ENCODE measurements at places on chromosomes 3 and 15.

DNA sequence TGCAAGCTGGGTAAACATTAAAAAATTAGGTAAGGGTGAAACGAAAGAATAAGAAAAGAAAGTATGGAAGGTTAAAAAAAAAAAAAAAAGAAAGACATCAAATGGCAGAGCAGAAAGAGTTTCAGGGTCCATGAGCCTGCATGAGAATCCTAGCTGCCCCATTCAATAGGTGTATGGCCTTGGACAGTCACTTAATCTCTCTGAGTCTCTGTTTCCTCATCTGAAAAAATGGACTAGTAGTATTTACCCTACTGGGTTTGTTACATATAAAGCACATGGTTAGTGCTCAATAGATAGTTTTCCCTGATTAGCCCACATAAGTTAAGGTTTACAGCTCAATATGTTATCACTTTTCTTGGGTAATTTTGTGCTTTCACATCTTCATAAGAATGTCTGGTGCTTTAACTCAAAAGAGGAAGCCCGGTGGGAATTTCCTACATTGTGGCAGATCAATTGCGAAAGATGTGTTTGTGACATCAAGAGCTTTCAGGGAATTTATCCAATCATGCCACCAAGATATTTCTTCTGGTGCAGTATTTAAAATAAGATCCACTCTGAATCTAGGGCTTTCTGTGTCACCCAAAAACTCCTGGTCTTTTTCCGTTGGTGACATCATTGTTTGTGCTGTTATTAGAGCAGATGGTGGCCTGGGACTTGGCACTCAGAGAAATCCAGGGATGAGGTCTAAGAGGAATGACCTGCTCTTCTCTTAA lies 57.2 kb upstream of the UBE2E1 start:
- no peak for DNase-seq

- no peak for DNase-seq
Measured at GRCh38 chr3:101148001-101148400, 154.8 kb upstream of the ABI3BP start.

DNA sequence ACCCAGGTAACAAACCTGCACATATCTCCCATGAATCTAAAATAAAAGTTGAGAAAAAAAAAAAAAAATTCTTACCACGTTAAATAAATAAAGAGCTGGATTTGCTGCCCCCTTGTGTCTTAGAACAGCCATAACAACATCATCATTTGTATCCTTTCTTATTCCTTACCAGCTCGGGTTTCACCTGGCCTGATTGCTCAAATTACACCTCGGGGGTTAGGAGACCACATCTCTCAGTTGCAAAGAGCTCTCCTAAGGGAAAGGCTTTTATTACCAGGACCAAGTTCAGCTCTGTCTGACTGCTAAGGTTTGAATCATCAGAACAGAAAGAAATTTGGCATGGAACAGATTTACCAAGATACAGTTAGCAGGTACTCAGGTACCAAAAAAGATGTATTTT lies 25.8 kb upstream of the RPL39L start:
- no peak for DNase-seq

- no peak for DNase-seq
Measured at GRCh38 chr3:171890398-171890797, 47.2 kb downstream of the TMEM212 start.

DNA sequence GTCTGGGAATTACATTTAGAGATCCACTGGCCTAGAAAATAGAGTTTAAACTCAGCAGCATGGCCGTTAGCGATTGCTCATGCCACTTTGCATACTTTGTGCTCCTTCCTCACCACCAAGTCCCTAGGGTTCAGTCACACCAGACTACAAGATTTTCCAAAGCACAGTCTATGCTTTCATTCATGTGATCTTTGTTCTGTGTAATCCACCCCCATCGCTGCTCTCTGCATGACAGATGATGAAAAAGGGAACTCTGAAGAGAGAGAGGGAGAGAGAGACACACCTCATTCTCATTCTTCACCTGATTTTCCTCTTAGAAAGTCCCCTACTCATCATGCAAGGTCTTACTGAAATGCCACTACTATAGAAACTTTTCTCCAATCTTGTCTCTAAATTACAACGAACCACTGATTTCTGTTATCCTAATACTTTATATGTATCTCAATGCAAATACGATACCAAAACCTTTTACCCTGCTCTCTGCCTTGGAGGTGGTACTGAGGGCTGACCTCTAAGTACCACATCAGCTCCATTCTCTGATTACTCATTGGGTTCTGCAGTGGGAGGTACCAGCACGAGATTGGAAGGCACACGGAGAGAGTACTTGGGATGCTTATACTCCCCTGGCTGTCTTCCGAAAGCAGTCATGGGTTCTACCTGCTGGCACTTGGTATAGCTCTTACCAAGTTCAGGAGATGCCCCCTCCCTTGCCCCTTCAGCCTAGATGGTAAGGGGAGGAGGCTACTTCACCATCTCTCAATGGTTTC lies 1.1 kb upstream of the PARP15 start:
- no peak for DNase-seq

- DNase-seq = no peak
Measured at GRCh38 chr3:4071481-4072184, 231.5 kb upstream of the SETMAR start.

DNA sequence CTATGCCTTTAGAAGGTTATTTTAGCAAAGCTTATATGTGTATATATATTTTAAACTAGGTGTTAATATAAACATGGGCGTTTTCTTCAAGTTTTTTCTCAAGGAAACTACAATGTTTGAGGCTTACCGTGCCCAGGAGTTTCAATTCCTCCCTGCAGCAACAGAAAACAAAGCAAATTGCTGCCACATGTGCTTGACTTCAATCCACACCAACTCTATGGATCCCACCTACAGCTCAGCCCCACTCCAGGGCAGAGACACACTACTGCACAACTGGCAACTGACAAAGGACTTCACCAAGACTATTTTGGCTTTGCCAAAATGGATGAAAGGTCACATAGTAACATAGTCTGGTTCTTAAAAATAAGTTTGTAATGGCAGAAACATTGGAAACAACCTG lies 346.6 kb downstream of the ERC2 start:
- DNase-seq = no peak

- DNase-seq = peak; percentile 45
Measured at GRCh38 chr3:141243271-141243707, 11.7 kb downstream of the PXYLP1 start.

GRCh38 chr3:12545473-12545791 lies at the start of gene MKRN2OS:
Gene MKRN2OS, minus strand, starts transcription at chr3:12545499. Its CDS starts 35 bp downstream, at chr3:12545464.
- no peak for DNase-seq

DNA sequence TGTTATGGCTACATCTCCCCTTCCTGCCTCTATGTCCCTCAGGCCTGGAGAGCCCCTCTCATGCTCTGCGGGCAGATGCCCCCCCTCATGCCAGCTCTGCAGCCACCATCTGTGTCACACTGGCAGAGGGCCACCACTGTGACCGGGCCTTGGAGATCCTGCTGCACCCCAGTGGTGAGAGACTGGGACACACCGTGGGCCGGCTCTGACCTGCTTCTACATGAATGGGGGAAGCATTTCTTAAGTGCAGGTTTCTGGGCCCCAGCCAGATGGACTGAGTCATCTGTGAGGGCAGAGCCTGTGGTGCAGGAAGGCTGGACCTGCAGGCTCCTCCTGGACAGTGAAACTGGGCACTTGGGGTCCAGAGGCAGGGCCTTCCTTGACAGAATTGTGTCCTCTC lies 4.8 kb downstream of the VWA5B2 start:
- no peak for DNase-seq

DNA sequence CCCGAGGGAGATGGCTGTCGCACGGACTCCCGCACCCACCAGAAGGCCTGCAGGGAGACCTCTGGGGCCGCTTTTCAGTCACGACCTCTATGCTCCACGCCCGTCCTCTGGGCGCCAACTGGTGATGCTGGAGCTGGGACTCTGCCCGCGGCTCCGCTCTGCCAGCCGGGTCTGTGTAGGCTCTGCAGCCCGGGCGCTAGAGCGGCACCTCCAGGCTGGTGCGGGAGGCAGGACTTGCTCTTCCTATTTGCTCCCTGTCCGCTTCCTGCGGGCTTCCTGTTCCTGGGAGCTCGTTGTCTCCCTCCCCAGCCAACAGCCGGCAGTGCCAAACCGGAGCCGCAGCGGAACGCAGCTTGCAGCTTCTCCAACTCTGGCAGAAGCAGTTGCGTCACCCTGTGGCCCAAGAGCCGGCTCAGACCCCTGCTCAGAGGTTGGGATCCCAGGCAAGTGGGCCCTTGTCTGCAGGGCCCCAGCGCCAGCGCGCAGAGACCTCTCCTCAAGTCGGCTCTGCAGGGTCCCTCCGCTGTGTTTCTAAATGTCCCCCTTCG lies 285.9 kb downstream of the XXYLT1 start:
- no peak for DNase-seq

GRCh38 chr3:58661836-58662420 lies 4.6 kb downstream of the FAM3D start:
- no peak for DNase-seq

- no peak for DNase-seq
Measured at GRCh38 chr15:43211224-43211735, 9.5 kb downstream of the EPB42 start.

DNA sequence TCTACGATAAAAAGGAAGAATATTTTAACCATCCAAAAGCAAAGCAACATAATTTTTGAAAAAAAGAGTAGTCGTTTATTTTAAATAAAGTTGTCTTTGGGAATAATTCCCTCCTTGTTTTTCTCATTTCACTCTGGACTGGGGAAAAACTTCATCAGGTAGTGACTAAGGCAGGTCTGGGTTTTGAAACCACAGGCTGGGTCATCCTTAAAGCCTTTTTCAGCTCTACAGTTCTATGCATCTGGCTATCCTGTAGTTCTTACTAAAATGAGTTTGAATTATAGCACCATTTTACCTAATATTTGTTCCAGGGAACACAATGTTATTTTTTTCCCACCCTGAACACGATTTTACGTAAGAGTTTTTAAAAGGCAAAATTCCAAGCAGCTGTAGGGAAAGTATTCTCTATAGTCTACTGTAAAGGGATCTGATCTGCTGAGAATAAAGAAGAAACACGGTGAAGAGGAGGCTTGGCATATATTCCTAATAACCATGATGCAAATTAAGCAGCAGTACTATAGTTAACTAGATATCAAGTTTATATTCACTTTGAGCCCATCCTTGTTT lies 107.7 kb downstream of the OSBPL10 start:
- no peak for DNase-seq

- DNase-seq = no peak
Measured at GRCh38 chr3:152335273-152335672, 66.5 kb downstream of the MBNL1 start.

GRCh38 chr3:192033246-192033645 lies 572.3 kb downstream of the PYDC2 start:
- DNase-seq = no peak

DNA sequence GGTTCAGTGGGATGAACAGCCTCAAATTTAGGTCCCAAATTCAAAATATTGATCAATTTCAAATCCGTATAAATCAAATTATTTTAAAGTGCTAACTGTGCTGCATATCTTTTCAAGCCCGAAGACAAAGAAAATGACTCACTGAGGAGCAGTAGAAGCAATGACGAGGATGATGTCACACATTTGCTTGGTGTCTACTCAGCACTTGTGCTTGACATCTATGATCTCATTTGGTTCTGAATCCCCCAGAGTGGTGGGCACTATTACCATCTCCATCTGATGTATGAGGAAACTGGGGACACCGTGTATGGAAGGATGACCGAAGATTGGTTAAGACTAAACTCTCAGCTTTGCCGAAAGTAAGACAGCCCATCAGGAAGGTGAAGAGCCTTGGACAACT lies 136.5 kb upstream of the CHRNA7 start:
- DNase-seq = no peak

DNA sequence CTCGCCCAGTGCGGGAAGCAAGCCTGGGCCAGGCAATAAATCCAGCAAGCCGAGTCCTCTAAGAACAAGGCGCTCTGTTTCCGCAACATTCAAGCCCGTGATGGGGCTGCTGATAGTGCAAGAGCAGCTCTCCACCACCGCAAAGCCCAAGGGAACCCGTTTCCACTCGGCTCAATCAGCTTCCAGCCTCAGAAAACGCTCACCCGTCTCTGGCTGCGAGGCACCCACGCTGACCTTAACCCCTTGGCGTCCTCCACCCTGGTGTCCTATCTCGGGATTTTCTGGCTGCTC lies 17.8 kb downstream of the SPATA12 start:
- peak; percentile 13 for DNase-seq

- no peak for DNase-seq
Measured at GRCh38 chr15:41259546-41260189, 28.6 kb downstream of the CHP1 start.

DNA sequence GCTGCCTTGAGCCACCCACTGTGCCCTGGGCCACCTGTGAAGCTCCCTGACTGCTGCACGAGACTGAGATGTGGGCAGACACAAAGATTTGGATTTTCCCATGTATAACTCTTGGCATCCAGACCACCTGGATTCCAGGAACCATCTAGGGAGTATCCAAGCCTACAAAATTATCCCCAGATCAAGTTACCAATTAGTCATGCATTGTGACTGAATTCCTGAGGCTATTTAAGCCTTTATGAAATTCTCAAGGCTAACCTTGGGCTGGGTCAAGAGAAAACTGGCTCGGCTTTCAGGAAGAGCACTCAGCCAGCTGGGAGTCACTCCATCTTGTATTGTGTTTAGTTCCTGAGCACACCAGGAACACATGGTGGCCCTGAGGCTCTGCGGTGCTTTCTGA lies 13.3 kb upstream of the ATP13A5 start:
- no peak for DNase-seq

GRCh38 chr3:10192953-10193691 lies 28.4 kb downstream of the IRAK2 start:
- peak; percentile 63 for DNase-seq

- no peak for DNase-seq
Measured at GRCh38 chr3:54988838-54989630, 61.2 kb upstream of the LRTM1 start.
